ENCODE measurements at places on chromosomes 5 and 9.

DNA sequence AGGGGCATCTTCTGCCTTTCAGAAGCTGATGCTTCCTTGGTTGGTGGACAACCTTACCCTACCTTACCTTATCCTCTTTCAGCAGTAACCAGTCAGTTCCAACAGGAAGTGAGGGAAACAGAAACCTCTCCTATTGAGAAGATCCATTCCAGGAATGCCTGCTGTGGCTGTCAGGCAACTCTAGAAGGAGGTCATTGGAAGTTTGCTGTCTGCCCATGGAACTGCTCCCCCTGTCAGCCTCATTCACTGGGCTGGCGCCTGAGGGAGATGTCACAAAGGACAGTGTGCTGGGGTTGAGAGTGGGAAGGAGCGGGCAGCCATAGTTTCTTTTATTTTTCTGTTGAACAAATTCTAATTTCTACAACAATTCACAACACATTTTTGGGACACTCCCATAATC is 54.7 kb downstream of the IRX1 start:
- DNase-seq: no peak

- DNase-seq: no peak
Observed at GRCh38 chr9:1875921-1876448, 139.2 kb upstream of the SMARCA2 start.

- no peak for DNase-seq
Observed at GRCh38 chr5:142303565-142303964, 21.3 kb downstream of the SPRY4 start.

DNA sequence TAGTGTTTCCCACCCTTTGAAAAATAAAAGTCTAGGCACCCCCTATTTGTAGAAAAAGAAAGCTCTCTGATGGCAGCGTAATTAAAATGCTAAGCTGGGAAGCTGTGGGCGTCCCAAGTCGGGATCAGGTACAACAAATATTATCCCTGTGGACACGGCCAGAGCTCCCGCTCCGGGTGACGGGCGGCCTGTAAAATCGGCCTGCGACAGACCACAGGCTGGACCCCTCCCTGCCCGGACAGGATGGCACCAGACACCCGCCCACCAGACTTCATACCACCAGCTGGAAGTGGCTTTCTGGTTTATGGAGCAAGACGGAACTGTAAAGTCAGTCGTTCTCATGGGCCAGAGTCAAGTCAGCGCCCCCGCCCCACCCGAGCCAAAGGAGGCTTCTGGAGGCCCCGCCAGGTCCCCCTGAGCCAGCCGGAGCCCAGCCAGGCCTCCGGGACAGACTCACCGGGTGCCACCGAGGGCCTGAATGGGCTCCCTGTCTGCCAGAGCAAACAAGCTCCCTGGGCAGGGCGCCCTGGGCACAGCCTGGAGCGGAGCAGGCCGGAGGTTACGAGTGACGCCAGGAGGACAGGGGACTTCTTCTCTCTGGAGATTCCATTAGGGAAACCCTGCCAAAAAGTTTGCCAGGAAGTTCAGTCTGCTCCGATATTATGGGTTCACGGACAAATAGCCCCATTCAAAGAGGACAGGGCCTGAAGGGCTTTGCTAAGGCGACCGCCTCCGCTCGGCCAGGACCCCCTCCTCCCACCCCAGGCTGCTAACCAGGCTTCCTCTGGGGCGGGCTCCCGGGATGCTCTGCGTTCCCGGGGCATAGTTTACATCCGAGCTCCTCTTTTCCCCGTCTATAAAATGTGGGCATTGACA is 173.7 kb downstream of the ERCC6L2 start:
- DNase-seq: peak; percentile 91

DNA sequence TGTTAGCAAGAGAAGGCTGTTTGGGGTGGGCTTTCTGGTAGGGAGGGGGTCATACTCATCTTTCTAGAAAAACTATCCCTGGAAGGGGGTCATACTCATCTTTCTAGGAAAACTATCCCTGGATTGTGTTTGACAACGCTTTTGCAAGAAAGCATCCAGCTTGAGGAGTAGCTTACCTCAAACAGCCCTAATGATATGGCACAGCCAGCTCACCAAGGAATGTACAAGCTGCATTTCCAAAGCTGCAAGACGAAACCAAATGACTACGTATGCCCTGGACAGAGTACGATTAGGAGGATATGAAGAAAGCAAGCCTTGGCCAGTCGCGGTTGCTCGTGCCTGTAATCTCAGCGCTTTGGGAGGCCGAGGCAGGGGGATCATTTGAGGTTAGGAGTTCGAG is 63.4 kb downstream of the KLF4 start:
- no peak for DNase-seq

DNA sequence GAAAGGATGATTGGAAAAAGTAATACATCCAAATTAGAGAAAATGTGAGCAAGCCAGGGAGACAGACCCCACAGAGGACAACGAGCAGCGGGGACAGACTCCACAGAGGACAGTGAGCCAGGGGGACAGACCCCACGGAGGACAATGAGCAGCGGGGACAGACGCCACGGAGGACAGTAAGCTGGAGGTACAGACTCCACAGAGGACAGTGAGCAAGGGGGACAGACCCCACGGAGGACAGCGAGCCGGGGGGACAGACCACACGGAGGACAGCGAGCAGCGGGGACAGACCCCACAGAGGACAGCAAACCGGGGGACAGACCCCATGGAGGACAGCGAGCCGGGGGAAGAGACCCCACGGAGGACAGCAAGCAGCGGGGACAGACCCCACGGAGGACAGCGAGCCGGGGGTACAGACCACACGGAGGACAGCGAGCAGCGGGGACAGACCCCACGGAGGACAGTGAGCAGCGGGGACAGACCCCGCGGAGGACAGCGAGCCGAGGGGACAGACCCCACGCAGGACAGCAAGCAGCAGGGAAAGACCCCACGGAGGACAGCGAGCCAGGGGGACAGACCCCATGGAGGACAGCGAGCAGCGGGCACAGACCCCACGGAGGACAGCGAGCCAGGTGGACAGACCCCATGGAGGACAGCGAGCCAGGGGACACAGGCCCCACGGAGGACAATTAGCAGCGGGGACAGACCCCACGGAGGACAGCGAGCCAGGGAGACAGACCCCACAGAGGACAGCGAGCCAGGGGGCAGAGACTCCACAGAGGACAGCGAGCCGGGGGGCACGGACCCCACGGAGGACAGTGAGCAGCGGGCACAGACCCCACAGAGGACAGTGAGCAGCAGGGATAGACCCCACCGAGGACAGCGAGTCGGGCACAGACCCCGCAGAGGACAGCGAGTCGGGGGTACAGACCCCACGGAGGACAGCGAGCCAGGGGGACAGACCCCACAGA is 1.9 kb upstream of the ZDHHC11 start:
- no peak for DNase-seq

GRCh38 chr5:180142824-180143610 is 66.0 kb downstream of the RASGEF1C start:
- DNase-seq: no peak

DNA sequence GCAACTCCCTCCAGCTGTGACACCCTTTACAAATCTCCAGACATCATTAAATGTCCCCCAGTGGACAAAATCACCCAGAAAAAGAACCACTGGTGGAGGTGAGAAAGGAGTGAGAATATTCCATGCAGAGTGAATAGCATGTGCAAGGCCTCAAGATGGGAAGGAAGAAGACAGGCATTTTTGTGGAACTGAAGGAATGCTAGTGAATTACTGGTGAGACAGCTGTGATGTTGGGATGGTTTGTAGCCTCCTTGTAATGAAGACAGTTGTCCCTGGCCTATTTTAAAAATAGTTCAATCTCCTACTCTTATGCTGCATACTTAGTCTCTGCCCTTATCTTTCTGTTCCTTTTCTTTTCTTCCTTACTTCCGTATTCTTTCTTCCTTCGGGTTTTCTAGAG is 124.9 kb upstream of the RPS23 start:
- no peak for DNase-seq

- no peak for DNase-seq
Observed at GRCh38 chr5:56786346-56786745, 29.0 kb upstream of the MAP3K1 start.

DNA sequence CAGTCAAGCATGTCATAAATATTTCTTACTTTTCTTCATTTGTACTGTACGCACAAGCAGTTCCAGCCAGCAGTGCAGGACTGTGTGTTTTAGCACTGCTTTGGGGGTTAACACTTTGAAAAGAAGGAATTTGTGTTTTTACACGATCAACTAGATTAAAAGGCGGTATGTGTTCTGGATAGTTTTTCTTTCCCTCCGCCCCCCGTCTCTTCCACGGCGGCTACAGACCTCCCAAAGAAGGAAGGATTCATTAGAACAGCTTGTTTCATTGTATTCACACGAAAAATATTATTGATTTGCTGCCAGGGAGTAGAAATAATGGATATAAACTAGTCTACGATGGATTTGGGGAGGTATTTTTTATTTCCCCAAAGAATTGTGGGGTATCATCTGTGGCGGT is 336.8 kb upstream of the RFX3 start:
- no peak for DNase-seq

DNA sequence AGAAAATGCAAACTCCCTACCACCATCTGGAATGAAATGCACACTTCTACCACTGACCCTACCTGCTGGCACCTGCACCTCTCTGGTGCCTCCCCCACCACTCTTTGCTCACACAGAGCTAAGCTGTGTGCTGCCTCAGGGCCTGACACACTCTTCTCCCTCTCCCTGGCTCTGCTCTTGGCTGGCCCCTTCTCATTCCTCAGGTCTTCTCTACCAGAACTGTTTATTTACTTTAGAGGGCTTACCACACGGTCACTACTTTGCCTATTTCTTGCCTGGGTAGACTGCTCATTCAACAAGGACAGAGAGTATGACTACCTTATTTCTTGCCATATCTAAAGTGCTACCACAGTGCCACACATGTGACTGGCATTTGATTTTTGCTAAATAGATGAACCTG is 3.3 kb downstream of the REEP5 start:
- no peak for DNase-seq

GRCh38 chr9:706606-707459 is 134.7 kb upstream of the DMRT1 start:
- peak; percentile 67 for DNase-seq

DNA sequence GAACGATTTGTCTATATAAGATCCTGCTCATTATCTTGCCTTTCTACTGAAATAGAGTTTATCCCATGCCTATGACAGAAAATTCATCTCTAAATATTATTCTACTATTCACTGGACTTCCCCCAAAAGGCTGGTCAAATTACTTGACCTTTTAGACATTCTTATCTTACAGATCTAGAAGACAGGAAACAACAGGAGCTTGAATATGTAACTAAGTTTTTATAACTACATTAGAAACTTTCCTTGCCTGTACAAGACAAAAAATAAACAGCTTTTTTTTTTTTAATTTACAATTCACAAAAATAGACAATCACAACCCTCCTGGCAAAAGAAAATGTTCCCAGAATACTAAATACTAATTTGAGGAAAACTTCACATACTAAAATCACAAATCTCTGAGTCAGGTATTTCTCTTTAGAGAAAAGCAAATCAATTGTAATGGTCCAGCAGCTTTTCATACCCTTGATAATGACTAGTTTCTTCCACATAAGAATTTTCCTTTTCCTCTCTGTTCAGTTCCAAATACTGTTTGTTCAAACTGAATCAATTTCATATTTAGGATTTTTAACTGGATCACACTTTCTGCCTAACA is 68.6 kb downstream of the MLLT3 start:
- DNase-seq: no peak

DNA sequence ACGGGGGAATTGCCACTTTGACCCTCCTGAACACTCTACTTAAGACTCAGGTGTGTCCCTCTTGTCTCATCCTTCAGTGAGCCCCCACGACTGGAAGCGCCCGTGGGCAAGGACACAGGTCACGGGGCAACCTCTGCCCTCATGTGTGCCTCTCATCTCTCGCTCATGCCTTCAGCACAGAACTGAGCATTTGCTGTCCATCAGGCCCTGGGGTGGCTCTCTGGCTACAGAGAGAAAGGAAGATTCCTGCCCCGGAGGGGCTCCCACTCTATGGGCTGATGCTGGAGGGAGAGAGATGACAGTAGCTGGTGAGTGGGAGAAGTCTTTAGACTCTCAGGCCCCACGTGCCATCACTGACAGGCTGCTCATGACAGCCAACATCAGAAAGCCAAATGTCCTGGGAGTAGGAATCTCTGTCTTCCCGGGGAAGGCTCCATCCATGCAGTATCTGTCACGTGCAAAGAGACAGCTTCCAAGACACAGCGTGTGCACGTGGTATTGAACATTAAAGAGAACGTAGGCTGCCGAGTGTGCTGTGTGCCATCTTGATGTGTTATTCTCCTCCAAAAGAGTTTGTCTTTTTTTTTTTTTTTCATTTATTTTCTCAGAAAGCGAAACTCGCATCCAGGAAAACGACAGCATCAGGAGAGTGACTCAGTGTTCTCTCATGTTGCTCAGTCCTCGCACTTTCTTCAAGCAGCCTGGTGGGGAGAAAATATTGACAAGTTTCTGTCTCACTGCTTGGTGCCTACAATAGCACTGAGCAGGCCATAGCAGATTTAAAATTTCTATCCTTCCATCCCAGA is 190.5 kb downstream of the GAS1 start:
- DNase-seq: no peak

DNA sequence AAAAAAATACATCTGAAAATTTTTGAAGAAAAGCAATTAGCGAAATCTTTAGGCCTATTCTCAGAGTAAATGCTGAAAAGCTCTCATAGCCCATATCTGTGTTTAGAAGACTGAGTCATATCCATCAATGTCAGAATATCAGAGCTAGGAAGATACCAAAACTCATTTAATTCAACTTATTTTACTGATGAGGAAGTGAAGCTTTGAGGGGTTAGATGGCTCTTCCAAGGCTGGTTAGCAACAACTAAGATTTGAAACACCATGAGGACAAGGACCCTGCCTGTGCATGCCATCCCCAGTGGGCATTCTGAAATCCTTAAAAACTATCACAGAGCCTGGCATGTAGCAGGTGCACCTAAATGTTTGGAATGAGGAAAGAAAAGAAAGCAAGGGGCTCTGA is 2.5 kb downstream of the FREM1 start:
- no peak for DNase-seq

DNA sequence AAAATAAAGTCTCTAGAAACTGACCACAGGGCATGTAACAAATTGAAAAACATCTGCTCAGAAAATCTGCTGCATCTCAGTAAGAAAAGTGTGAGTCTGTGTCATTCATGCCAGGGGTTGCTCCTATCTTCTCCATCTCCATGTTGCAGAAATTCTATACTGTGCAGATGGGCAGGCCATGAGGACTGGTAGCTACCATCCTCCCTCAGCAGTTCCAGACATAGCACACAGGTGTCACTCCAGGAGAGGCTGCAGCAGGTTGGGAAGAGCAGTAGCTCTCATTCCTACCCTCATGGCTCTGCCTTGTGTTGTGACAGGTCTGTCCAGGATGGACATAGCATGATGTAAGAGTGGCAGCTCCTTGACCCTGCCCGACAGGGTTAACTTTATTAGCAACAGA is 173.4 kb downstream of the NDUFS4 start:
- DNase-seq: no peak

- DNase-seq: no peak
Observed at GRCh38 chr5:136205941-136206340, 13.0 kb upstream of the SMIM32 start.

DNA sequence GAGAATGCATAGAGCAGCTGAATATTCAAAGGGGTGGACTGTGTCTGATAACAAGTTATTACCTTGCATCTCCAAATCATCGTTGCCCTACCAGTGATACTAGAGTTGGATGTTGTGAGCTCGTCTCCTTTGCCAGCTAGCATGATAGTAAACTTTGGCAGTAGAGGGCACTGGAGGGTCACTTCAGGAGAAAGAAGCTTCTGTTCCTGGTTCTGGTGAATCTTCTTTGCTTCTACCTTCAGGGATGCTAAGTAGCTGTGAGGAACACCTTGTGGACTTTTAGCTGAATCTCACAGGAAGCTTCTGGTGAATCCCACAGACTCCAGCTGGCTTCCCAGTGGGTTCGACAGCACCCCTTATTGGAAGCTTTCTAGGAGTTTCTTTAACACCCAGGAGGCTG is 626.6 kb upstream of the SGCD start:
- no peak for DNase-seq

- DNase-seq: no peak
Observed at GRCh38 chr9:37528652-37529471, 43.1 kb downstream of the POLR1E start.

Measured in midbrain (tissue), 1 donor.